CD8-positive, alpha-beta T cell (primary cell): ENCODE measurements at places on chromosomes 11 and 22.
A peak's percentile ranks its signal among the peaks of the same experiment; 100 is the strongest.

DNA sequence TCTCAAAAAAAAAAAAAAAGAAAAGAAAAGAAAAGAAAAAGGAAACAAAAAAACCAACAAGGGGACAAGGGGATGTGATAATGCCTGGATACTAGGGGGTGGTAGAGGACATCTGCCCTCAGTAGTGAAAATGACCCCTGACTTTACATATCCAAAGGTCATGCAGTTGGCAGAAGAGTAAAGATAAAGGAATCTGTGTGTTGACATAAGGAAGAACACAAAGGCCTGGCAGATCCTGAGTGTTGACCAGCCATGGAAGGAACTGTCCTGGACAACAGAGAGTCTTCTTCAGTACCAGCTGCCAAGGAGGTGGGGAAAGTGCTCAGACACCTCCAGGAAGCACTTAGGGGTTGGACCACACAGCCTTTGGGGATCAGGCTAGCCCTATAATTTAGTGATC, 12.6 kb downstream of the SLC43A1 start:
- no peak for DNase-seq

DNA sequence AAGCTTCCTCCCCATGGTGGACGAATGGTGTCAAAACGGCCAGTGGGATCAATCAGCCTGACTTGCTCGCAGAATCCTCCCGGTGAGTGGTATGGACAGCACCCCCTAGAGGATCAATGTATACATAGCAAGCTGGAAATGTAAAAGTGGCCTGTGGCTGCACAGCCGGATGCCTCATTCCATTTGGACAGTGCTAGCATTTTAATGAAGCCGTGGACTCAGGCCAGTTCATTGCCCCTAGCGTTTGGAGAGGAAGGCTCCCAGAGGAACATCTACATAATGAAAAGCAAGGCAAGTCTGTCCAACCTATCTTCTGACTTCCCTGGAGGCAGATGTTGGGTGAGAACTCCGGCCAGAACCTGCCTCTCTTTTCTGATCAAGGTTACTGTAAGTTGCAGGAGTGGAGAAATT, 942.3 kb downstream of the NTM start:
- DNase-seq: no peak

DNA sequence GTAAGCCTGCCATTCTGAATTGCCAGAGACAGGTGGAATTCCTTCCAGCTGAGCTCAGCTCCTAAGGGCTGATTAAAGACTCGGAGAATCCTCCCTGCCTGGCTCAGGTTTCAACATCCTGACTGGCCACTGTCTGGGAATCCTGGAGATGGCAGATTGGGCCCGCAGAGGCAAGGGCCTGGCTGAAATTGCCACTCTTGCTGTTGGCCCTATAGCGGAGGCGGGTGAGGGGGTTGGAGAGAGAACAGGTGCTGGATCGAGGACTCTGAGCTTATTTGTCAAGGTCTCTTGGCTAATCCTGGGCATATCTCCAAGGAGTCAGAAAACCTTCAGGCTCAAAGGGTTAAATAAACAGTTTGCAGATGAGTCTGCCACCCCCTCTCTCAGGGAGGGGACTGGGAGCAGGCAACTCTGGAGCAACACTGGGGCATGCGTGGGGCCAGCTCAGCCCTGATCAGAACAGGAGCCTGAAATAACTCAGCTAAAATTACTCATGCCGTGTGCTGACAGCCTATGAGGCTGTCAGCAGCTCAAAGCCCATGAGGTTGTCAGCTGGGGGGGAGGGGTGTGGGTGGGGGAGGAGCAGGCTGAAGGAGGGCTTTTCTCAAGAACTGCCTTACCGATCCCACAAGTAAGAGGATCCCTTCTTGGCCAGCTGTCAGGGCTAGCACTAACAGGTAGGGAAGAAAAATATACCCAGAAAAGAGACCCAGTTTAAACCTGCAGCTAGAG, 14.7 kb upstream of the MFRP start:
- no peak for DNase-seq

DNA sequence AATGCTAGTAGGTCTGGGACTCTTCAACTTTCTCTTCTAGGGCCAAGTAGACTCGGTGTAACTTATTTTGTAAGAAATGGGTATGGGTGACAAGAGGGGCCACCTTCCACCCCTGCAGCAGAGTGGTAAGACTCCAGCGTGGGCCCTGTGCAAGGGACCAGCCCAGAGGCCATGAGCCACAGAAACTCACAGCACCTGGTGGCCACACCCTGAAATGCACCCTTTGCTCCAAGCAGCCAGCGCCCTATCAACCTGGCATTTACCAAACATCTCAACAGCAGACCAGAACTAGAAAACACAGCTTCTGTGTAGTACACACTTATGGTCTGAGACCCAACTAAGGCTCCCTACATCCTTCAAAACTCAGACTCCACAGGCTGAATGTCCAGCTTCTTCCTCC, 5.7 kb downstream of the CDCA5 start:
- DNase-seq: peak; percentile 74

DNA sequence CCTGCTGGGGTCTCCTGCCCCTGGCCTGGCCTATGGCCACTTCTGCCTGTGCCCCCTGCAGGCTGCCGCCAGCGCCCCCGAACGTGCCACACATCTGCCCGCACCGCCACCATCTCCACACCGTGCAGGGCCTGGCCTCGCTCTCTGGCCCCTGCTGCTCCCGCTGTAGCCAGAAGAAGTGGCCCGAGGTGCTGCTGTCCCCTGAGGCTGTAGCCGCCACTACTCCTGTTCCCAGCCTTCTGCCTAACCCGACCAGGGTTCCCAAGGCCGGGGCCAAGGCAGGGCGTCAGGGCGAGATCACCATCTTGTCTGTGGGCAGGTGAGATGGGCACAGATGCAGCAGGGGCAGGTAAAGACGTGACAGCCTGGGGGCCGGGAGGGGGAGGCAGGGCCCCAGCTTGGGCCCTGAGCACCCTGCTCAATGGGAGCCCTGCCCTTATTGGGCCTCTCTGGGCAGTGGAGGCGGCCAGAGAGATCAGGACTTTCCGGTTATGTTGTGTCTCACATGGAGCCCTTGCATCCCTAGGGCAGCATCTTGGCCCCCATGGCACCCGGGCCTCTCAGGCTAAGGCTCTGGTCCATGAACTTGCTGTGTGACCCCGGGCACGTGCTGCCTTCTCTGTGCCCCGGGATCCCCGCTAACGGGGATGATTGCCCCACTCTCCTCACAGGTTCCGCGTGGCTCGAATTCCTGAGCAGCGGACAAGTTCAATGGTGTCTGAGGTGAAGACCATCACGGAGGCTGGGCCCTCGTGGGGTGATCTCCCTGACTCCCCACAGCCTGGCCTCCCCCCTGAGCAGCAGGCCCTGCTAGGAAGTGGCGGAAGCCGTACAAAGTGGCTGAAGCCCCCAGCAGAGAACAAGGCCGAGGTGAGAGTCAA, 18.5 kb downstream of the RELT start:
- no peak for DNase-seq
